ENCODE measurements at places on chromosomes 12 and 14.
A peak's percentile ranks its signal among the peaks of the same experiment; 100 is the strongest.

DNA sequence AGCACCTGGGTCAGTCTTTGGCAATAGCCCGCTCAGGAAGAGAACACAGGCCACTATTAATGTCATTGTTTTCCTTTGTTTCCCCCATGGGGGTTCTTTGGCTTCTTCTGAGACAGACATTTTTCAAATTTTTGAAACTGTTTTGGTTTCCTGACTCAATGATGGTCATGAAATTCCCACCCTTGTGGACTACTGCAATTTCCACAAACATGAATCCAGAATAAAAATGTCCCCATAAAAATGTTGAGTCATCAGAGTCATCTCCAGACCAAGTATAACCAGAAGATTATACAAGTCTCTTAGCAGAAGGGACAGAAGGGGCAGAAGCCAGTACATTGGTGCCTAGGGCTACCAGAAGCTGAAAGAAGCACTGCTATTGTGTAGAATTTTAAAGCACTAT, 29.1 kb downstream of the SLCO1A2 start:
- DNase-seq = no peak

- DNase-seq = no peak
Measured at GRCh38 chr12:114477989-114478395, 72.0 kb upstream of the TBX5 start.

- no peak for DNase-seq
Measured at GRCh38 chr12:125685915-125686314, 620.7 kb downstream of the AACS start.

DNA sequence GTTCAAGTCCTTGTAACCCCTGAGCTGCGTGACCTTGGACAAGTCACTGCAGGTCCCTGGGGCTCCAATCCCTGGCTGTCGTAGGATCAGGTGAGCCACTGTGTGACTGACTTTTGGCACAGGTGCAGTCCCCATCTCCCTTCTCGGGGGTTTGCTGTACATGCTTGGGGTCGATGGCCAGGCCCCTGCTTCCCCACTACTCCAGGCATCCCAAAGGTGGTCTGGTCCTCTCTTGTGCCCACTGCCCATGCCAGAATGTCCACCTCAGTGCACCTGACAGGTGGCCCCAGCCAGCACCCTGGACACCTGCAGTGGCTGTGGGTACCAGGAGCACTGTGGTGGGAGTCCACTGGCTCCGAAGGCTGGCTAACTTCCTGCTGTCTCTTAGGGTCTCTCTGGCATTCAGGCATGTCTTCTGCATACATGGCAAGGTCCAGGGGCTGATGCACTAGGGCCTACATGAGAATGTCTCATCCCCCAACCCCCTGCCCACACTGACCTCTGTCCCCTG, 14.7 kb downstream of the FOXN4 start:
- no peak for DNase-seq

DNA sequence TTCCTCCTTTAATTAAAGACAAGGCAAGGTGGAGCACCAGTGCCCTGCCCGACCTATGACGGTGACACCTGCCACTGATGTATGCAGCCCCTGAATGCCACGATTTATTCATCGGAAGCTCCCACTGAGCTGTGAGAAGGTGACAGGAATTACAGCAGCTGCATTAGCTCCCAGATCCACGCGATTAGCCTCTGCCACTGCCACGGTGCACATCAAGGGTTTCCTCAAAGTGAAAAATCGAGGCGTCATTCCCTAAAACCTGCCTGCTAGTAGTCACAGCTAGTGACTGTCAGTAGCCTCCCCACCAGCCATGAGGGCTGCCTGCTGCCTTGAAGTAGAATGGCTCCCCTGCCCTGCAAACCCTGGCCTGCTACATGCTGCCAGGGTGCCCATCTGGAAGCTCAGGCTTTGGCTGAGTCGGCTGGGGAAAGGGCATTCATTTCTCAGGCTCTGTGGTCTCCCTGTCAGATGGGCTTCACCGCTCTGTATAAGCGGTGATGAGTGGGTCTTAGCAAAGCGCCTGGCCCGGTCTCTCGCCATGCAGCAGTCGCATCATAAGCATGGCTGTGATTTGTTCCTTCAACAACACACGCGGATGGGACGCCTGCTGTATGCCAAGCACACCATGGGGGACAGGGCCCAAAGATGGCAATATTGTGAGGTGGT, 8.2 kb upstream of the BCL11B start:
- no peak for DNase-seq

GRCh38 chr12:92432724-92433441, 269.9 kb upstream of the PLEKHG7 start:
- DNase-seq = peak; percentile 30

GRCh38 chr14:75293920-75294648, 15.5 kb downstream of the FOS start:
- DNase-seq = peak; percentile 93

DNA sequence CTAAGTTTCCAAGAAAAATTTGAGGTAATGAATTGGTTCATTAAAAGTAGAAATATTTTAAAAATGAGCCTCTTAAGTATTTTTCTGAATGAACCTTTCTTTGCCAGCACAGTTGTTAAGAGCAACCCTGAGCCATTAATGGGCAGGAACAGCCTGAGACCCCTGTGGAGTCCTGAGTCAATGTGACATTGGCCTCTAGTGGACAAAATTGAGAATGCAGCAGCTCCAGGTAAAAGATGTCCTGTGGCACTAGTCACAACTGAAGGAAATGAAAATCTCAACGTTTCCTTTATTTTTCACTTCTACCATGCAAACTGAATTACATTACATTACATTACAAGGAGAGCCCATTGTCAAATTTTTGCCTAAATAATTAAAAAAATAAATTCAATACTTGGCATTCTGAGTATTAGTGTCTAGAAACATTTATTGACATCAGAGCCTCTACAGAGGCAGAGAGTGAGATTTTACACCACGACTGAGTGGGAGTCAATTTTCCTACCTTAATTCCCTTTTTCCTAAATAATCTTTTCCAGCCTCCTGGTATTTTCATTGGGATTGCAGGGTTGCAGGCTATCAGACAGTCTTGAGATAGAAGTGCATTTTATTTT, 135.7 kb downstream of the PPM1H start:
- DNase-seq = peak; percentile 82

DNA sequence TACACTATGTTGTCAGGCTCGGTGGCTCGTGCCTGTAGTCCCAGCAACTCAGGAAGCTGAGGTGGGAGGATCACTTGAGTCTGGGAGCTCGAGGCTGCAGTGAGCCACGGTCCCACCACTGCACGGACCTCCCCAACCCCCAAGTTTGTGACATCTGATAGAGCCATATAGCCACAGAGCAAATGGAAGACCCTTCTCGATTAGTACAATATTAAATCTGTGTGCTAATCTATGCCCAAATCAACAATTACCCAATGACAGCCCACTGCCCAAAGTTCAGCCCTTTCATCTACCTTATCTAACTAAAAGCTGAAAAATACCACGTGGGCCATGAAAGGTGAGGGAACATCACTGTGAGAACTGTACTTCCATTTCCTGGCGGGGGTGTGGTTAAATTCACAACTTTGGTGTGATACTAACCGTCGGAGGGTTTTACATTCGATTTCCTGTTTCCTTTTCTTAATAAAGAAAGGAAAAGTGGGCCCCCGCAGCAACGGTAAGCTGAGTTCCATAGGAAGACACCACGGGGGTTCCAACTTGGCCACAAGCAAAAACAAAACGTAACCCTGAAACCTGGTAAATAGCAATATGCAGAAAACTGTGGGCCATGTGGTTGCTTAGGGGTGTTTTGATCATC, 31.2 kb upstream of the FOS start:
- DNase-seq = no peak

GRCh38 chr12:76698316-76698715, 65.6 kb upstream of the ZDHHC17 start:
- DNase-seq = no peak

All from OCI-M1 (cell line).